ENCODE measurements at places on chromosomes 11 and 22.

- DNase-seq, result peak; percentile 95
These were observed 114.1 kb downstream of the MICAL2 start for GRCh38 chr11:12224537-12224893.

GRCh38 chr11:134578807-134579723, 167.0 kb upstream of the B3GAT1 start:
- DNase-seq, result no peak

DNA sequence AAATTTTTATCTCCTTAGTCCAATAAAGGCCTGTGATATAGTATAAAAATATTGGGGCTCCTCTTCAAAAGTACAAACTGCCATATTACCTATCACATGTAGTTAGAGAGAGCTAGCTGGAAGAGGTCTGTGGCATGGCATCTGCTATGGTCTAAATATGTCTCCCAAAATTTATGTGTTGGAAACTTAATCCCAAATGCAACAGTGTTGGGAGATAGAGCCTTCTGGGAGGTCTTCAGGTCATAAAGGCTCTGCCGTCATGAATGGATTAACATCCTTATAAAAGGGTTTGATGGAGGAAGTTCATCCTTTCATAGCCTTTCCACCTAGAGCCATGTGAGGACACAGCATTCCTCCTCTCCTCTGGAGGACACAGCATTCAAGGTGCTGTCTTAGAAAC, 105.4 kb downstream of the RELT start:
- DNase-seq, result no peak

GRCh38 chr22:22168190-22168940, 76.2 kb upstream of the VPREB1 start:
- DNase-seq, result peak; percentile 28

- DNase-seq, result peak; percentile 72
These were observed 77.9 kb downstream of the BTBD10 start for GRCh38 chr11:13384908-13385640.

DNA sequence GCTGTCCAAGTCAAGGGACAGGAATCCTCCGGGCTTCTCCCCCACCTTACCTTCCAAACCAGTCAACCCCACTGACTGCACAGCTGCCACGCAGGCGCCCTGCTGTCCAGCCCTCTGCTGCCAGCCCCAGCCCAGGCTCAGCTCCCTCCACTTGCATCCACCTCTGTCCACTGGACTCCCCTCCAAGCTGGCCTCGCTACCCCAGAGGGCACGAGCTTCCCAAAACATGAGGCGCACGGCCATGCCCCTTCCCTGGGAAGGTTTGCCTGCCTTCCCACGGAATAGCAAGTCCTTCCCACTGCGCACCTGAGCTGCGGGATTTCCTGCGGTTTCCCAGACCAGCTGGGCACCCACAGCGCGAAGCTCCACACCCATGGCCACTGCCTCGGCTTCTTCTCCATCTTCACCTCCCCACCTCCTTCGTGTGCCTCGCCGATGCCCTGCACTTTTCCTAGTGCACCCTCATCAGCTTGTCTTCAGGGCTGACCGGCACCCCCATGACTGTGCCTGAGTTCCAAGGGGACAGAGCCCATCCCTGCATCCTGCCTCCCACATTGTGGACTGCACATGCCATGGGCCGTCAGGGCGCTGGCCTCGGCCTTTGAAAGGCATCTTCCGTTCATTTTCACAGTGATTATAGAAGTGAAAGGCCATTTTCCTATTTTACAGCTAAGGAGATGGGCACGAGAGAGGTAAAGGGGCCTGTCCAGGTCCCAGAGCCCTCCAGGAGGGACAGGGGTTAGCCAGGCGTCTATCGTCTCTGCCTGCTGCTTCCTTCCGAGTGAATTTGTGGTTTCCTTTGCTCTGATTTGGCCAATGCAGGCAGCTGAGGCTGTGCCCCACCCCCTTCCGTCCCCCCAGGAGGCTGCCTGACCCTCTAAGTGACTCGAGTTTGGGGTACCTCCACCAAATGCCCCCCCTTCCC, 16.4 kb downstream of the IFITM10 start:
- DNase-seq, result no peak

DNA sequence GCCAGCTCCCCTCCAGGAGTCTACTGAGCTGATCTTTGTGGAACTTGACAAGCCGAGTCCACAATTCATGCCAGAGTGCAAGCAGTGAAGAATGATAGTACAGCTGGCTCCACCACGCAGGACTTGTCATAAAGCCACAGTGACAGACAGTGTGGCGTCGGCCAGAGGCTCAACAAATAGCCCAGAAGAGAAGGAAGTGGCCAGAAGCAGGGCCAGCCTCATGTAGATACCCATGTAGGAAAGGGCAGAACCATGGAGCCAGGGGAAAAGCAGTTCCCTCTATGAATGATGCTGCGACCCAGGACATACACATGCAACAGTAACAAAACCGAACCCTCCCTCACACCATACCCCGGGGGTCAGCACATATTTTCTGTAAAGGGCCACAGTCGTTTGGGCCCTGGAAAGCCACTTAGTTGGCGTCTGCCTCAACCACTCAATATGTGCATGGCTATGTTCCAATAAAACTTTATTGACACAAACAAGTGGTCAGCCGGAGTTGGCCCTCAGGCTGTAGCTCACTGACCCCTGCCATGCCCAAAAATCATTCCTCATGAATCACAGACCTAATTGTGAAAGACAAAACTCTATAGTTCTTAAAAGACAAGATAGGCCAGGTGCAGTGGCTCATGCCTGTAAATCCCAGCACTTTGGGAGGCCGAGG, 161.4 kb downstream of the BRD1 start:
- DNase-seq, result no peak

- DNase-seq, result no peak
These were observed 23.8 kb downstream of the CD44 start for GRCh38 chr11:35162745-35163144.

- DNase-seq, result no peak
These were observed 528.1 kb downstream of the MN1 start for GRCh38 chr22:27273436-27273835.

- no peak for DNase-seq
These were observed 87.6 kb downstream of the STIM1 start for GRCh38 chr11:3942956-3943497.

DNA sequence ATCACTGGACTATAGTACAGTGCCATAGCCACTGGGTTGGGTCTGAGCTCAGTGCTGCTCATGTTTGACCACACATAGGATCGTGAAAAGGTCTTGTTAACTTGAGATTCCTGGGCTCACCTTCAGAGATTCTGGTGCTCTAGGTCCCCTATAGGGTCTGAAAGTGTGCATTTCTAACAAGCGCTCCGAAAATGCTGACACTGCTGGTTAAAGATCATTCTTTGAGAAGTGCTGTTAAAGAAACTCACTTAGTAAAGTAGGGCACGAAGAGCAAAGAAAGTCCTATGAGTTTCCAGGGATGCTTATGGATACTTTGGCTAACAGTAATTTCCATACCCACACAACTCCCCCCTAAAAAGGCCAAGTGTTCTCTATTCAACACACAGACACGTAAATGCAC, 108.1 kb upstream of the PAX6 start:
- DNase-seq, result no peak

DNA sequence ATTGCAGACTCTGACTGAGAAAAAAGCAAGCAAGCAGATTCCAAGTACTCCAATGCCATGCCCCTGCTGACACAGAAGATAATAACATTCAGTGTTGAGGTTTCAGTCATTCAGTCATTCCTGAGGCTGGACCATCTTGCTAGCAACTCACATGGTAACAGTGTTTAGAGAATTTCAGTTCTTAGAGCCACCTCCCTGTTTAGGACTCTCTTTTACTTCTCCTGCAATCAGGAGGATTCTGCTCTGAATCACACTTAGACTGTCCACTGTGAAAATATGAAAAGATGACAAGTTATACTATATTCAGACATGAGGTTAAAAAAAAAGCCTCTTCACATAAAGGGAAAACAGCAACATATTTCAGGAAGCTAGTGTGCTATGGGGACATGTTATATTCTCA, 183.9 kb upstream of the CTSC start:
- peak; percentile 79 for DNase-seq

DNA sequence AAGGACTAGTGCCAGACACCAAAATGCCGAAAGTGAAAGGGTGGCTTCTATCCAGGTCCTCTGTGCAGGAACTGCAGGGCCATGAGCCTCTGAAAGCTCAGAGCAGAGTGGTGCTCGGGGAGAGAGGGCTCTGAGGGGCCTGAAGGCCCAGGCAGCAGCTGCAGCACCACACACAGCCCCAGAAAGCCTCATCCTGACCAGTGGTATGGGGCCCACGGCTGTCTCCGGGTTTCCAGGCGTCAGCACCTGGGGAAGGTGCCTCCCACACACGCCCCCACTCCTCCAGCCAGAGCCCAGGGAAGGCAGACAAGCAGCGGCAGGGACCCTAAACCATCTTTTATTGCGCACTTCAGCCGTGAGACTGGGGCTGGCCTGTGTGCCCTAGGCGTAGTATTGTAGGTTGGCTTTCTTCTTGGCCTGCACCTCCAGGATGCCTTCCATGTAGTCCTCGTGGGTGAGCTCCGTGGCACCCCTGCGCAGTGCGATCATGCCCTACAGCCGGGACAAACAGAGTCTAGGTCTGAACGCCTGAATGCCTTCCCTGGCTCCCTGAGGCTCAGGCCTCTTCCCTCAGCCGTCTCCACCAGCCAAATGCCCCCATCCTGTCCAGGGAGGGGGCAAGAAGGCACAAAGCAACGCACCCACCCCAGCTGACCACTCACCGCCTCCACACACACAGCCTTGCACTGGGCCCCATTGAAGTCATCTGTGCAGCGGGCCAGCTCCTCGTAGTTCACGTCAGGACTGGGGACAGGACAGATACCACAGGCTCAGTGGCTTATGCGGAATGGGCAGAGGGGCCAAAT, 7.6 kb downstream of the PSMC3 start:
- no peak for DNase-seq

GRCh38 chr11:105911454-105911853, 110.6 kb downstream of the MSANTD4 start:
- no peak for DNase-seq

- DNase-seq, result no peak
These were observed 3.5 kb upstream of the COX8A start for GRCh38 chr11:63970902-63971301.

DNA sequence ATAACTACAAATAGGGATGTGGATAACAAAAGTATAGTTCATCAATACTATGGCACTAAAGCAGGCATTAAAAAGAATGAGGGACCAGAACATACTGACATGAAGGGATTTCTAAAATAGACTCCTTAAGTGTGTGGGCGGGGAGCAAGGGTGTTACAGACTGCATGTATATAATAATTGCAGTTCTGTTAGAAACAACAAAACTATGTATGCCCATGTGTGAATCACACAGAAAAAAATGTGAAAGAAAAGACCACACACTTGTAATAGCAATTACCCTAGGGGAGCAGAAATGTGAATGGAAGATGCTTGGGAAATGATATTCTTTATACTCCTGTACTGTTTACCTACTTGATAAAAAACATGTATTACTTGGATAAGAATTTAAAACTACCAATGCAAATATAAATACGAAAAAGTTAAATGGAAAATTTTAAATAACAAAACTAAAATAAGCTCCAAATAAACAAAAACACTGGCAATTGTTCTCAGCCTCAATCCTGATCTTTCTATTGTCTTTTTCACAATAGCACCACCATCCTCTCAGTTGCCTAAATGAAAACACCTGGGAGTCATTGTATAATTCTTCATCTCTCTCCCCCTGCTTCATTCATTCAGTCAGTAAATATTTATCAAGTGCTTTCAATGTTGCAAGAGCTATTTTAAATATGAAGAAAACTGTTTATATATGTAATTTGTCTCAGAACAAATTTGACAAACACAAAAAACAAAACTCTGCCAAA, 129.8 kb downstream of the FCHSD2 start:
- peak; percentile 81 for DNase-seq

GRCh38 chr11:112082729-112083128, 3.8 kb downstream of the TIMM8B start:
- no peak for DNase-seq

- no peak for DNase-seq
These were observed 658.5 kb downstream of the OPCML start for GRCh38 chr11:132873841-132874240.

GRCh38 chr11:32435511-32435941, at the start of gene WT1:
TSS of gene WT1 (minus strand) at chr11:32435539.
- DNase-seq, result no peak

- no peak for DNase-seq
These were observed 29.0 kb downstream of the MYH9 start for GRCh38 chr22:36358533-36359469.

- no peak for DNase-seq
These were observed 673 bp upstream of the DUSP18 start for GRCh38 chr22:30668386-30668710.

GRCh38 chr11:26928582-26928981, 65.3 kb upstream of the FIBIN start:
- DNase-seq, result no peak

DNA sequence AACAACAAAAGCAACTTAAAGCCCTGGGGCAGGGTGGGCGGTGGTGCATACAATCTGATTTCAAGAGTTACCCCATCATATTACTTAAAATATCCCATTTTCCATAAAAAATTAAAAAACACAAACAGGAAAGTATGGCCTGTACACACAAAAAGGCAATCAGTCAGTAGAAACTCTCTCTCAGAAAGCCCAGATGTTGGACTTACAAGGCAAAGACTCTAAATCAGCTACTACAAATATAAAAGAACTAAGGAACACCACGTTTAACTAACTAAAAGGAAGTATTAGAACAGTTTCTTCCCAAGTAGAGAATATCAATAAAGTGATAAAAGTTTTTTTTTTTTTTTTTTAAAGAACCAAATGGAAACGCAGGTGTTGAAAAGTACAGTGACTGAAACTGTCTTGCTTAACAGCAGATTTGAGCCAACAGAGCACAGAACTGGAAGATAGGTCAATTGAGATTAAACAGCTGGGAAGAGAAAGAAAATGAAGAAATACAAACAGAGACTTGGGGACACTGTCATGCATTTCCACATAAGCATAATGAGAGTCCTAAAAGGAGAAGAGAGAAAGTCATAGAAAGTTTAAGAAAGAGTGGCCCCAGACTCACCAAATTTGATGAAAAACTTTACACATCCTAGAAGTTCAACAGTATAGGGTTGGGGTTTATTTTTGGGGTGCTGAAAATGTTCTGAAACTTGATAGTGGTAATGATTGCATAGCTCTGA, 8.6 kb downstream of the SC5D start:
- DNase-seq, result no peak

GRCh38 chr22:46061501-46062231, 84.7 kb upstream of the WNT7B start:
- DNase-seq, result no peak

- peak; percentile 68 for DNase-seq
These were observed 5.9 kb upstream of the PHF21A start for GRCh38 chr11:46127150-46127638.

GRCh38 chr11:73965764-73966121, 14.9 kb downstream of the DNAJB13 start:
- DNase-seq, result no peak

DNA sequence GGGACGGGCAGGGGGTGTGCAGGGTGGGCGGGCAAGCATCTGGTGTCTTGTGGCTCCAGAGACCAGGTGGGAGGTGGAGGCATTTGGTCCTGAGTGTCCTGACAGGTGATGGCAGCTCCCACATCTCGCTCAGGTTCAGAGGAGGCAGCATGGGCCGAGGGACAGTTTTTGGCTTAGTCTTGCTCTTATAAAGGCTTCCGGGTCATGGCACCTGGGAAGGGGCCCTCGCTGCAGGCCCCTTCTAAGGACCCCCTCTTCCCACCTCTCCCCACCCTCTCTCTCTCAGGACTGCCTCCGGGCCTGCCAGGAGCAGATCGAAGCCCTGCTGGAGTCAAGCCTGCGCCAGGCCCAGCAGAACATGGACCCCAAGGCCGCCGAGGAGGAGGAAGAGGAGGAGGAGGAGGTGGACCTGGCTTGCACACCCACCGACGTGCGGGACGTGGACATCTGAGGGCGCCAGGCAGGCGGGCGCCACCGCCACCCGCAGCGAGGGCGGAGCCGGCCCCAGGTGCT, 9.9 kb downstream of the CCND1 start:
- DNase-seq, result no peak

All from fibroblast of skin of scalp (primary cell).